ENCODE measurements at places on chromosomes 4 and X.

DNA sequence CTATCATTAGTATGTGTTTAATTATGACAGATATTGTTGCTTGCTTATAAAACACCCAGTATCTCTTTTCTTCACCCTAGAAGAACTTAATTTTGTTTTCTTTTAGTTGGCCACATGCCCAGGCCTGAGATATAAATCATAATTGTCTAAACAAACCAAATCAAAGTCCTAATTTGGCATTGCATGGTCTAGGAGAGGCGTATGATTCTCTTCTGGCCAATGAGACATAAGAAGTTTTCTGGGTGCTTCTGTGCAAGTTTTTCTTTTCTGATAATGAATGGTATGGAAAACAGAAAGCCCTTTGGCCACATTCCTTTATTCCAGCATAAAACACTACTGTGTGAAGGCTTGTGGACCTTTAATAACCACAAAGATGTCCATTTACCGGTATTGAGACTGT is 192.9 kb upstream of the CTSO start:
- DNase-seq, result no peak

GRCh38 chrX:18887825-18888212 is 96.1 kb downstream of the PHKA2 start:
- no peak for DNase-seq

- DNase-seq, result no peak
These were observed 10.2 kb upstream of the RENBP start for GRCh38 chrX:153954558-153955227.

- DNase-seq, result no peak
These were observed 48.9 kb downstream of the PCDH7 start for GRCh38 chr4:30769093-30769492.

GRCh38 chr4:94743838-94744237 is 13.9 kb upstream of the BMPR1B start:
- DNase-seq, result no peak

GRCh38 chrX:23103546-23103945 is 103.8 kb downstream of the DDX53 start:
- DNase-seq, result no peak

- no peak for DNase-seq
These were observed 65.7 kb upstream of the STX18 start for GRCh38 chr4:4607336-4608213.
